NCI-H2081 (cell line): ENCODE measurements at places on chromosomes 12 and 14.

DNA sequence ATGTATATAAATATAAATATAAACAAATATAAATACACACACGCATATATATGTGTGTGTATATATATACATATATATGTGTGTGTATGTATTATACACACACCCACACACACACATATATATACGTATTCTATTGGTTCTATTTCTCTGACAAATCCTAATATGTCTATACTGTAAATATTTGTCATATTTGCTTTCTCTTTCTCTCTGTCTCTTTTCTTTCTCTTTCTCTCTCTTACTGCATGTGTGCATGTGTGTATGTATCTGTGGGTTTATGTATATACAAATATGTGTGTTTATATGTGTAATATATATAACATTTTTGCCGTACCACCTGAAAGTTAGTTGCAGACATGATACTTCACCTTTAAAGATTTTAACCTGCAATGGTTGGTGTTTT is 174.2 kb upstream of the PLEKHG7 start:
- DNase-seq, result no peak

- DNase-seq, result peak; percentile 75
Observed at GRCh38 chr12:124837958-124838803, 25.5 kb downstream of the SCARB1 start.

DNA sequence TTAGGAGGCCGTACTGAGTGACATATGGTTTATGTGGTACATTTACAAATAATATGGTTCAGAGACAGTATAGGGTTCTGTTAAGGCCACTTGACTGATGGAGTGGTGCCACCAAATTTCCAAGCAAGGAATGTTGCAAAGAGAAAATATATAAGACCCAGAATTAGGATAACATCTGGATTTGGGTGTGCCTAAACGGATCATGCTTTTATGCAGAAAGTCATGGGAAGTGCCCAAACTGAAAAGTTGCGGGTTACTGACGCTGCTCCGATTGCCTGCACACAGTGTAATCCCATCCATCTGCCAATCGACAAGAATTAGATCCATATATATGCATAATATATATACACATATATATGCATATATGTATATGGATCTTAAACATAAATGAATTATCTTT is 138.4 kb upstream of the DCN start:
- no peak for DNase-seq

DNA sequence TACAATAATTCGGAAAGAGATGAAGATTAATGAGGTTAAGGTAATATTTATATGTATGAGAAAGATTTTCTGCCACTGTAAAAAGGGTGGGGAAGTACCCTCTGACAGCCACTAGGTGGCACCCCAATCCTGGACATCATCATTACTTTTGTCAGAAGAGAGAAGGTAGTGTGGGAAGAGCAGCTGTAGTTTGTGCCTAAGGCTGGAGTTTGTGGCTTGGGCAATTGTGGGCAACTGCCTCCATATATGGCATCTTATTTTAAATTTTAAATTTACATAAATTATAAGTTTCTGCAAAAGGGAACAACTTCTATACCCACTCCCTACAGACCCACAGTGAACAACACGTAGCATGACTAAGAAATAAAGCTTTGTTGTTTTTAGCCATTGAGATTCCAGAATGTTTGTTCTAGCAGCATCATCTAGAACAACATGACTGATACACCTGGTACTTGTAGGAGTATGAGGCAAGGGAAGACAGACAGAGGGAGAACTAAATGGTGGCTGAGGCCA is 34.4 kb upstream of the SYCP3 start:
- peak; percentile 55 for DNase-seq

- no peak for DNase-seq
Observed at GRCh38 chr12:52618866-52619265, 507 bp upstream of the KRT73 start.
